K562 (cell line): ENCODE measurements at places on chromosomes 13 and 19. TPM values are rescaled to one million over a fixed set of nuclear protein-coding genes. Genes with fewer than 3 reads are reported as not detected.

DNA sequence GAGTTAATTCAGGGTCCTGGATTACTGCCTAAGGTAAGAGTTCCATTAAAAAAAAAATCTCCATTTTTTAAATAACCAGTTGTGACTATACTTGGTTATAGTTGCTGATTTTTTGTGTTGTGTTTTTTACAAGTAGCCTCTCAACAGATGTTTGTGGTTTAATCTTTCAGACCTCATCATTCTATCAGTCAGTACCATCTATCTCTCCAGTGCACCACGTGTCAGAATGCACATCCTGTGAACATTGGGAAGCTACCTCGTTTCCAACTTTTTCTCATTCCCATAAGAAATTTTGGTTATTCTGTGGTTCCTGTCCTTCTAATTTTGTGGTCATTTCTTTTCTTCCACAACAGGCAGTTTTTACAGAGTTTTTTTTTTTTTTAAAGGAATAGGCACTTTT is 39.2 kb downstream of the WDFY2 start:
- no peak overlapping the region for H3K4me3 ChIP-seq
- peaks cover 6% of the 10 kb centered on the region; the same call in 1 of the 2 replicates for H3K4me1 ChIP-seq
- H3K36me3 ChIP-seq: no peaks in the 10 kb centered on the region
- DNase-seq: no peak
- H3K27me3 ChIP-seq: no peaks in the 10 kb centered on the region

- no peak overlapping the region for H3K27ac ChIP-seq
- H3K4me3 ChIP-seq: no peak overlapping the region
- H3K27me3 ChIP-seq: no peaks in the 10 kb centered on the region
- DNase-seq: no peak
- H3K4me1 ChIP-seq: no peaks in the 10 kb centered on the region
Observed at GRCh38 chr13:39527961-39528660, 74.9 kb downstream of the LHFPL6 start.

DNA sequence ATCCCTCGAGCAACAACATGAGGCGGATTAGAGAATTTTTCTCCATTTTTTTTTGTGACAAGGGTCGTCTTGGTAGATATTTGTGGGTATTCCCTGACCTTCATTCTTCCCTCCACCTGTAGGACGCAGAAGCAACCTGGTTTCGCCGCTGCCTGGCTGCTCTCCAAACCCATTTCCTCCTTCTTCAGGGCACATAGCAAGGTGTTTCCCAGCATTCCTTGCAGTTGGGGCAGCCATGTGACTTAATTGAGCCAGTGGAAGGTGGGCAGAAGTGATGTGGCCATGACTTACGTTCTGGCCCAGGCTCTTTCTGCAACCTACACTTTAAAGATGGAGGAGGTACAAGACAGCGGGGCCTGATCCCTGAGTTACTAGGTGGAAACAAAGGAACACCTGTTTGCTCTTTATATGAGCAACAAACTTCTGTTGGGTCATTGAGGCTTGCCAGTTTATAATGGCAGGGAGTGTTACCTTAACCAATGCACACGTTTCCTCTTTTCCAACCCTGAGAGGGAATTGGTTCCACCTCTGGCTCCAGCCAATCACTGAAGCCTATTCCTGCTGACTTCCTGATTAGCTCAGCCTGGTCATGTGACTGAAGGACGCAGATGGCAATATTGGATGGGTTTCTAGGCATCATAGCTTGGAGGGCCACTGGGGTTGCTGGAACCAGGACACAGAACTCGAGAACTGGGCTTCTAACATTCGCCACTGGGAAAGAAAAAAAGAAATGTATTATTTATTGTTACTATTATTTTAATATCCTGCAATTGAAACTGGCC is 30.8 kb upstream of the ZNRF4 start:
- no peak overlapping the region for H3K4me3 ChIP-seq
- H3K27me3 ChIP-seq: peaks cover 28% of the 10 kb centered on the region
- no peak overlapping the region for H3K27ac ChIP-seq
- H3K36me3 ChIP-seq: no peaks in the 10 kb centered on the region
- DNase-seq: no peak

- H3K4me1 ChIP-seq: no peaks in the 10 kb centered on the region
- H3K36me3 ChIP-seq: no peaks in the 10 kb centered on the region
- DNase-seq: no peak
Observed at GRCh38 chr13:85266331-85266730, 532.9 kb downstream of the SLITRK6 start.

- H3K4me1 ChIP-seq: no peaks in the 10 kb centered on the region
- H3K27ac ChIP-seq: no peak overlapping the region
- no peaks in the 10 kb centered on the region for H3K36me3 ChIP-seq
- peaks cover 28% of the 10 kb centered on the region for H3K27me3 ChIP-seq
- H3K4me3 ChIP-seq: no peak overlapping the region
Observed at GRCh38 chr19:33400856-33401682, 27.6 kb downstream of the CEBPG start.

- peaks cover 74% of the 10 kb centered on the region; the same call in 2 of the 3 replicates for H3K36me3 ChIP-seq
- H3K4me1 ChIP-seq: no peaks in the 10 kb centered on the region
- no peak for DNase-seq
- H3K27me3 ChIP-seq: no peaks in the 10 kb centered on the region
- H3K27ac ChIP-seq: no peak overlapping the region
Observed at GRCh38 chr19:311813-312261, 20.6 kb upstream of the PLPP2 start.

DNA sequence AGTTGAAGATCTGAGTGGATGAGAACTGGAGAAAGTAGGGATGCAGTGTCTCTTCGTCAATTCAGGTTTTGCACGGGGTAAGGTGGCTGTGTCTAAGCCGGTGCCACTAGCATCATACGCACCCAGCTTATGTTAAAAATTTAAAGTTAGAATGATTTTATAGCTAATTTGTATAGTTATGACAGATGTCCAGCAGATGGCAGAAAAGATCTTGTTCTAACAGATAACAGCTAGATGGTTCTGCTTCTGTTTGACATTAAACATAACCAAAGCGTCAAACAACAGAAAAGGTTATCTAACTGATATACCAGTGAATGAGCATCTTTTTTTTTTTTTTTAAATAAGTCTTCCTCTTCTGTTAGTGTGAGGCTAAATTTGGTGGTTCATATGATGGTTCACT is 18.8 kb upstream of the EDDM13 start:
- H3K36me3 ChIP-seq: no peaks in the 10 kb centered on the region
- DNase-seq: peak; percentile 45
- H3K4me1 ChIP-seq: peaks cover 24% of the 10 kb centered on the region

- no peak overlapping the region for H3K4me3 ChIP-seq
- H3K27ac ChIP-seq: no peak overlapping the region
- H3K27me3 ChIP-seq: peaks cover 50% of the 10 kb centered on the region
- H3K4me1 ChIP-seq: peaks cover 5% of the 10 kb centered on the region; the same call in 1 of the 2 replicates
Observed at GRCh38 chr13:112062571-112063570, 4.1 kb upstream of the SOX1 start.

DNA sequence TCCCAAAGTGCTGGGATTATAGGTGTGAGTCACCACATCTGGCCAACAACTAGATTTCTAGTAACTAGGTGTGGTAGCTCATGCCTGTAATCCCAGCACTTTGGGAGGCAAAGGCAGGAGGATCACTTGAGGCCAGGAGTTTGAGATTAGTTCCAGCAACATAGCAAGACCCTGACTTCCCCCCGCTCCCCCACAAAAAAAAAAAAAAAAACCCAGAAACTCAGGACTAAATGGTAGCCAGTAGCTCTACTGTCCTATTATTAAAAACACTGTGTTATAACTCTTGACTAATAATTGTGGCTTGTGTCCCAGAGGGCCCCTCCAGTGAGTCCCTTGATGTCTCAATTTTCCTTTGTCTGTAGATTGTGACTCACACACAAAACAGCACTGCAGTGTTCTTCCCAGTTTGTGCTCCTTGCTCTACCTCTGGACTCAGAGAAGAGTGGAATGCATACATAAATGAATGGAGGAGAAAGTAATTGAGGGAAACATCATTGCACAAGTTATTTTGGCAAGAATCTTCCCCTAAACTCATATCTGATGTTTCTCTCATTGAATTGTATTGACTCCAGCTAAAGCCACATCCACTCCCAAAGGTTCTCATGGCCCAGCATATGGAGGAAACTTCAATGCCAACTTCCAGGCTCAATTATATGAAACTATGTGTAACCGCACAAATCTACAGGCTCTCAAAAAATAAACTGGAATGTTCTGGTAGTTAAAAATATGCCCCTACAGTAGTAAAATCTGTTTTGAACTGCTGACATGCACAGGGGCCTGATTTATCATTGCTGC is 8.8 kb downstream of the TPT1 start:
- no peaks in the 10 kb centered on the region for H3K27me3 ChIP-seq
- peaks cover 31% of the 10 kb centered on the region for H3K36me3 ChIP-seq
- H3K27ac ChIP-seq: no peak overlapping the region
- H3K4me1 ChIP-seq: peaks cover 18% of the 10 kb centered on the region

DNA sequence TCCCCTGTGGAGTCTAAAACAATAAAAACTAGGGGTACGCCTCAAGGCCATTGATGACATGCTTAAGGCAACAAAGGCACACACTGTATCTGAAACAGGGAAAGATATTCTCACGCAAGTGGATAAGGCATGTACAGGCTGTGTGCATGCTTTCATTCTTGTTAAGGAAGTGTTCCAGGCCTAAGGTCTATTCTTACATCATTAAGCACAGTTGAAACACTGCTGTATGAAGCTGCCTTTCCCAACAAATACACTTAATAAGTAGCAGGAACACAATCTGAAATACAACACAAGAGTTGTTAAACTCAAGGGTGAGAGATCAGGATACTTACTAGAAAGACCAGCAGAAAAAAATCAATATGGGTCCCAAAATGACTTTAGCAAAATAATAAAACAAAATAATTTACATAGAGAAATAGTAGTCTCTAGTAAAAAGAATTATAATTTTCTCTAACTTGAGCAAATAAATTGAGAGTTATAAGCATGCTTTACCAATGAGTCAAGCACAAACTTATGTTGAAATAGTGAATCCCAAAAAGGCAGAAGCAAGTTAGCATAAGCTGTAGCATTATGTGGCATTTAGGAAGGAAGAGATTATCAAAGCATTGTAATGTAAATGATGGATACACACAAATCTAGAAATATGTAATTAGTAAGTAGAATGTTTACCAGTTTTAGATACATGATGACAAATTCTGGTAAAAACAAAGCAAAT is 796.9 kb downstream of the SLITRK1 start:
- no peak overlapping the region for H3K27ac ChIP-seq
- H3K36me3 ChIP-seq: peaks cover 8% of the 10 kb centered on the region; the same call in 1 of the 3 replicates
- no peak overlapping the region for H3K4me3 ChIP-seq
- H3K4me1 ChIP-seq: no peaks in the 10 kb centered on the region
- DNase-seq: no peak
- H3K27me3 ChIP-seq: no peaks in the 10 kb centered on the region

- no peaks in the 10 kb centered on the region for H3K36me3 ChIP-seq
- H3K4me1 ChIP-seq: no peaks in the 10 kb centered on the region
- H3K27me3 ChIP-seq: no peaks in the 10 kb centered on the region
Observed at GRCh38 chr13:107827840-107828549, 387.3 kb downstream of the LIG4 start.

DNA sequence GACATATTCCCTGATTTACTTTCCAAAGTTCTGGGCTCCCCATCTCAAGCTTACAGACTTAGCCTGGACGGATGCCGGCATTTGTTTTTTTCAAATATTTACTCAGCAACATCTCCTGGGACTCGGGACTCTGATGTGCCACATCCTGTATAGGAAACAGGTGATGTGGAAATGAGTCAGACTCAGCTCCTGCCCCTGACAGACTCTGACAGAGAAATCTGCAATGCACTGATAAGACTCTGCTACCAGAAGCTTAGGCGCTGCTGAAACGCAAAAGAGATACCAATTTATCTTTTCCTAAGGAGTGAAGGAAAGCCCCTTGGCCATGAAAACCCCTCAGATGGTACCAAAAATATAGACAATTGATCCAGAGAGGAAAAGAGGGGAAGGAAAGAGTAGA is 16.2 kb downstream of the LAIR2 start:
- H3K36me3 ChIP-seq: no peaks in the 10 kb centered on the region
- H3K4me3 ChIP-seq: no peak overlapping the region
- DNase-seq: peak; percentile 54
- H3K4me1 ChIP-seq: 0 out of 2 replicates have a peak, but pooled peaks cover 3% of the 10 kb centered on the region
- H3K27ac ChIP-seq: no peak overlapping the region

DNA sequence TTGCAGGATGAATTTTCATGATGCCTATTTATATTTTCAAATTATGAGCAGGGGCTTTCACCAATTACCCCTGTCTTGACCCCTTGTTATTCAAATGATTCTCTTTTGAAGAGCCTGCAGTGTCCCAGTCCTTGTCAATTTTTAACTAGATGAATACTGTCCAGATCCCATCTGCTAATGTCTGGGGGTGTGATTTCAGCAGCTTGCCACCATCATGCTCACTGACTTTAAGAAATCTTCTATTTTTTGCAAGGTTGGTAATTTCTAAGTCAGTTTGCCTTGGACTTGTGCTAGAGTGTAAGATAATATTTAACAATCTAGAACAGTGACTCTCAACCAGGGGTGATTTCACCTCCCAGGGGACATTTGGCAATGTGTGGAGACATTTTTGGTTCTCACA is 106.0 kb downstream of the CACNA1A start:
- no peaks in the 10 kb centered on the region for H3K36me3 ChIP-seq
- H3K4me3 ChIP-seq: no peak overlapping the region
- H3K4me1 ChIP-seq: peaks cover 32% of the 10 kb centered on the region

- no peak for DNase-seq
- H3K4me1 ChIP-seq: no peaks in the 10 kb centered on the region
- no peaks in the 10 kb centered on the region for H3K36me3 ChIP-seq
- no peaks in the 10 kb centered on the region for H3K27me3 ChIP-seq
- no peak overlapping the region for H3K4me3 ChIP-seq
Observed at GRCh38 chr13:102235689-102236088, 166.2 kb downstream of the FGF14 start.

- no peak overlapping the region for H3K27ac ChIP-seq
- peak overlapping the region; percentile 58 for H3K4me3 ChIP-seq
- no peaks in the 10 kb centered on the region for H3K36me3 ChIP-seq
Observed at GRCh38 chr19:45496349-45496953, 396 bp downstream of the RTN2 start.

DNA sequence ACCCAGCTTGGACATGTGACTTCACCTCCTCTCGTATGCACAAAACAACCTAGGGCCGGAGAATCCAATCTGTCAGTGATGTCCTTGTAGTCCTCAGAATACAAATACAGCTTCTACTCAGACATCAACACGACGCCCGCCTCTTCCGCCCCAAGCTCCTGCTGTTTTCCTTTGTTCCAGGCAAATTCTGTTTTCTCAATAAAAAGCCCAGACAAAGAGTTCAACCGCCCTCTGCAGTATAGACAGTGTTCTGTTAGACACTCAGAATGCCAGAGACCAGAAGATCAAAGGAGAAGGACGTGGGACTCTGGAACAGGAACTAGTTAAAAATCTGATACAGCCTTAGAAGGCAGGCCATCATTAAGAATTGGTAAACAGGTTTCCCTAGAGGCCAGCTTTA is 42.0 kb upstream of the GGACT start:
- peaks cover 34% of the 10 kb centered on the region; the same call in 1 of the 3 replicates for H3K36me3 ChIP-seq
- no peak overlapping the region for H3K4me3 ChIP-seq
- DNase-seq: no peak
- H3K27me3 ChIP-seq: no peaks in the 10 kb centered on the region

GRCh38 chr19:6103217-6103644 is 7.1 kb downstream of the RFX2 start:
- H3K4me3 ChIP-seq: no peak overlapping the region
- peaks cover 23% of the 10 kb centered on the region for H3K4me1 ChIP-seq
- no peaks in the 10 kb centered on the region for H3K36me3 ChIP-seq
- H3K27me3 ChIP-seq: no peaks in the 10 kb centered on the region

C19orf67 gene
- polyA plus RNA-seq: 1.8 TPM in 1 of 2 replicates, not detected in the other

ZNF296 gene
- 2.0 and 2.4 TPM in 2 replicates for polyA plus RNA-seq

DCT gene
- polyA plus RNA-seq: 0.55 and 0.57 TPM in 2 replicates

RFXAP gene
- polyA plus RNA-seq: 8.0 and 8.2 TPM in 2 replicates

IGFL1 gene
- not detected in 2 replicates for polyA plus RNA-seq
